Right lung (tissue), 10 donors: ENCODE measurements at places on chromosomes 6 and 20.

DNA sequence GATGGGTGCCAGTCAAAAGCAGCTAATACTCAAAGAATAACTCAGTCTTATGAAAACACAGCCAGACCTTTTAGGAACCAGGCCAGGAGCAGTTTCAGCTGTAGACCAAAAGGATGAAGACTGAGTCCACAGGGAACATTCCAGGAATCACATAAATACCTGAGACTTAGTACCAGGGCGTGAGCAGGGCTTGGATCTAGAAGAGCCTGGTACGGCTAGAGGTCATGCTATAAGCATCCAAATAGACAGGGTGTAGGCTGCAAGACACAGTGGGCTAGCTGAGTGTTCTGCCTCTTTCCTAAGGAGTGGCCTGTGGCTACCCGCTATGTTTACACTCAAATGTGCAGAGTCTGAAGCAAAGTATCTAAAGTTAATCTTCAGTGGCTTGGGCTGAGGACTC lies 29.5 kb upstream of the LRRC1 start:
- no peak for DNase-seq

- DNase-seq = peak; percentile 21
Measured at GRCh38 chr6:145813285-145814034, 1.1 kb downstream of the FBXO30 start.

- DNase-seq = no peak
Measured at GRCh38 chr6:40918040-40918651, 120.9 kb downstream of the UNC5CL start.

DNA sequence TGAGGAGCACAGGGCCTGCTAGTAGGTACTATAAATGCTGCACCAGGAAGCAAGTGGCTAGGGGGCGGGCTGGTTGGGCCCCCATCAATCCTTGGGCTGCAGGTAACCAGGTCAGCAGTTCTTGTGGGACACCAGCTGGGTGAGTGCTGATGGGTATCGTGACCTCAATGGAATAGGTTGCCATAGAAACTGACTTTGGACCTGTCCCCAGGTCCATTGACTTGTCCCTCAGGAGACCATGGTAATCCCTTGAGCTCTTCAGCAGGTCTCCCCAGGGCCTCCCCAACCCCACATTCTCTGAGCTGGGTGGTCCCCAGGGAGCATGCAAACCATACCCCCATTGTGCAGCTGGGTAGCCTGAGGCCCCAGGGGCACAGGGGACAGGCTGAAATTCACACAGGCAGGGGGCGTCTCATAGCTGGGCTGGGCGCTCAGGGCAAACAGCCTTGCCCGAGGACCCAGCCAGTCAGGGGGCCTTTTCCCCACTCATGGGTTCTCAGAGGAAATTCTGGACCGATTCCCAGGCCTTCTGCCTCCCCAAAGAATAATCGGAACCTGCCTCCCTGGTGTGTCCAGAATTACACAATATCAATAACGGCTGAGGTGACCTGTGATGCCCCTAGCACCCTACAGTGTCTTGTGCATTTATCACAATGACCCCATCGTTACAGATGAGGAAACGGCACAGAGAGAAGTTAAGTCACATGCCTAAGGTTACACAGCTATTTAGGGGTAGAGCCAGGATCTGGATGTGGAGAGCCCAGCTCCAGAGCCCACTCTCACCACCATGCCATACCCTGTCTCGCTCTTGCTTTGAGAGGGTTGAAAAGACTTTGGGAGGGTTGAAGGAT lies 35.9 kb downstream of the SRC start:
- DNase-seq = no peak

DNA sequence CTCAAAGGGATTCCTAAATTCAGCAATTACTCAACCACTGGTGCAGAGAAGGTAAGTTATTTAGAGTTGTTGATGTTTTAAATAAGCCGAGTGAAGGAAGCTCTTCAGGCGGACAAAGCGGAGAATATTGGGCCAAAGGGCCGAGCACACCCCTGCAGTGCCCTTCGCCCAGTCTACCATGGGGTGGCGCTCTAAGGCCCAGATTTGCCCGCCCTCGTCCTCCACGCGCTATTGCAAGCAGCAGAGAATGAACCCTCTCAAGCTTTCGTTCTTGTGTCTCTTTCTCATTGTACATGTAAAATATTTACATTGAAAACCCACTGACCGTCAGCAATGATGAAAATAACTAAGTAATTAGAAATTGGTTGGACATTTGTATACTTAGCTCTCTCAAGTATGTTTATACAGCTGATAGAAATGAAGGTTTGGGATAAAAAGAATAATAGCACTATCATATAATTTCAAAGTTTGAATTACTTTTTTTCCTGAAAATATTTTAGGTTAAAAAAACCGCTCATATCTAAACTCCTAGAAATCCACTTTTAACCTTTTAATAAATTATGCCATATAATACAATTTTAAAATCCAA lies 195.0 kb upstream of the CEP162 start:
- peak; percentile 40 for DNase-seq

DNA sequence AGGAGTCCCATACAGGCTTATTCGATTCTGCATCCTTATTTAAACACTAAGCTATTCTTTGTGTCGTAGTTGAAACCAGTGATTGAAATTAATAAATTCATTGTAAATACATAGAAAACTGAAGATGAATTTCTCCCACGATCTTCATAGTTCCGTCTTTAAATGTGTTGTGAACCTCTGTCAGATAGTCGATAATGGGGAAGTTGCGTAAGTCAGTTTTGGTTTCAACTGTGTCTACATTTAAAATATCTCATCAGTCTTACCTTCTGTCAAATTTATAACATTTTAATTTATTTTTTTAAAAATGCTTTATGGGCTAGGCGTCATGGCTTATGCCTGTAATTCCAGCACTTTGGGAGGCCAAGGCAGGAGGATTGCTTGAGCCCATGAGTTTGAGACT lies 12.7 kb downstream of the STX11 start:
- DNase-seq = no peak

DNA sequence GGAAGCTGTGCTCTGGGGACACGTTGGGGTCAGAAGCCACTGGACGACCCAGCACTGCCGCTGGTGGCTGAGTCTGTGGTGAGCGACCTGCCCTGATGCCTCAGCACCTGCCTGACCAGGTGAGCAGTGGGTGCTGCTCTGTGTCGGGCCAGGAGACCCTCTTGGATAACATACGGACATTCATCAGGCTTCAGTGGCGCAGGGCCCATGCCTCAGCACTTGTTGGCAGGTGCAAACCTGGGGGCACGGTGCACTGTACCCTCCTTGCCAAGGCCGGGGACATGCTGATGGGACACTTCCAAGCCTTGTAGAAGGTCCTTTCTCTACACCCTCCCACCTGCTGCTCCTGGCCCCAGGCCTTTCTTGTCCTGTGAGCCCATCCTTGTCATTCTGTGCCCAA lies 34.1 kb downstream of the MYT1 start:
- DNase-seq = no peak

GRCh38 chr20:46120136-46120535 lies 2.0 kb downstream of the CD40 start:
- DNase-seq = no peak

GRCh38 chr6:33665957-33666356 lies 44.8 kb downstream of the ITPR3 start:
- no peak for DNase-seq

DNA sequence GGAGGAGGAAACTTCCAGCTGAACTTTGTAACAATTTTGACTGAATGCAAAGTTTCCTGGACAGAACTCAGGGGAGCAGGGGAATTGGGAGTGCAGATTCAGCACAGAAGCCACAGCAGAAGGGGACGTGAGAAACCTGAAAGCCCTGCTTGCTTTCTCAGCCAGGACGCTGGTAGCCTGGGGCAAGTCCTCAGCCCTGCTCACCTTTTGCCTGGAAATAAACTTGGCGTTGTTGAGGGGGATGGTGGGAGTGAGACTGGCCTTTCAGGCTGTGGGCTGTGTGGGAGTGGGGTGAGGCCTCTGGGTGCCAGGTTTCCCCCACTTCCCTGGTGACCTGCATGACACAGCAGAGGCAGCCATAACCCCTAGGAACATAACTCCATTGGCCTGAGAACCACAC lies 238.1 kb upstream of the HS3ST5 start:
- no peak for DNase-seq

- DNase-seq = peak; percentile 93
Measured at GRCh38 chr20:47019121-47019824, 124.6 kb downstream of the EYA2 start.

DNA sequence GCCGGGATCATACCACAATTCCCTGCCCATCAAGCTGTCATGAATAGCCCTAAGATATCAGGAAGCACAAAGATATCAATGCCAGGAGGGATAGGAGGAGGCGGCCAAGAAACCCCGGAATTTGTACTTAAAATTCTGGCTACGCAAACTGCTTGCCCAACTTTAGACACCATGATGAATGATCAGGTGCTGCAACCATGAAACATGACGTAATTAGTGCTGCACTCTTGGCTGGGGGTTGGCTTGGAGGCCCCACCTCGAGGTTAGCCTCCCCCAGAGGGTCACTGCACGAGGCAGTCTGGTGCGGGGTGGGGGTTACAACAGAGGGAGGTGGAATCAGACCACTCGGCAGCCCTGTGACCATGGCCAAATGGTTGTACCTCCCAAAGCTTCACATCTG lies 8.9 kb downstream of the SIRPA start:
- DNase-seq = no peak

- no peak for DNase-seq
Measured at GRCh38 chr20:32871627-32872160, 13.0 kb downstream of the EFCAB8 start.

DNA sequence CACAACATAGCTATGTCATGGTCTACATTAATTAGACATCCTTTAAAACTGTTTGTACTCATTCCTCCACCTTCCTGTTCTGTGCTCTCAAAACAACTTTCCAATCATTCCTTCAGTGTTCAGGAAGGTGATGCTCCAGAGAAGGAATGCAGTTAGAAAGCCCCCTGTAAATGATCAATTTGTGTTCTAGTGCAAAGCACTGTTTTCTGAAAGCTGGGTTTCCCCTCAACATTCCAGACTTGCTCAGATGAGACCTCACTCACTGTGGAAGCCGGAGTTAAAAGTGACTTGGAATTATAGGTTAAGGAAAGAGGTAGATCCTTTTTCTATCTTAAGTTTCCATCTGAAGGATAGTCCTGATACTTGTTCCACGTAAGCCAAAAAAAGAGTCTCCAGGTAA lies 95.9 kb downstream of the BMP2 start:
- DNase-seq = no peak

DNA sequence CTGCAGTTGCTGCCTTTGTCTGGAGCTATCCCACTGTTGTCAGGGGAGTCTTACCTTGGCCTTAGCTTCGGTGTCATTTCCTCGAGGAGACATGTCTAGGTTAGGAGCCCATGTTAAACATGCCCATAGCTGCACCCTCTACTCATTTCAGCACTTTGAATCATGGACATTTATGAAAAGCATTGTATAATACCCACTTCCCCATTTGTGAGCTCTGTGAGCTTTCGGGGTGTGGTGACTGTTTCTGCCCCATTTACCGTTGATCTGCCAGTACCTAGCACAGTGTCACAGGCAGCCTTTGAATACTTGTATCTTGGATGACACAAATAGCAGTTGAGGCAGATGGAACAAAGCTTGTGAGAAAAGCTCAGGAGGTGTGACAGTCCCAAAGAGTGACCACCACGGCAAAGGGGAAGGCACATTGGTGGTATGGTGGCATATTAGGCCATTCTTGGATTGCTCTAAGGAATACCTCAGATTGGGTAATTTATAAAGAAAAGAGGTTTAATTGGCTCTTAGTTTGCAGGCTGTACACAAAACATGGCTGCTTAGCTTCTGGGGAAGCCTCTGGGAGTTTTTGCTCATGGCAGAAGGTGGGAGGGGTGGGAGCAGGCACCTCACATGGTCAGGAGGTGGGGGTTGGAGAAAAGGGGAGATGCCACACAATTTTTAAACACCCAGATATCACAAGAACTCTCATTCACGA lies 42.0 kb downstream of the JARID2 start:
- no peak for DNase-seq

GRCh38 chr20:8755340-8756118 lies 313.4 kb upstream of the PLCB4 start:
- DNase-seq = no peak

- no peak for DNase-seq
Measured at GRCh38 chr6:166325383-166326042, 16.8 kb downstream of the SFT2D1 start.

GRCh38 chr6:135224037-135224647 lies 43.0 kb downstream of the MYB start:
- no peak for DNase-seq

DNA sequence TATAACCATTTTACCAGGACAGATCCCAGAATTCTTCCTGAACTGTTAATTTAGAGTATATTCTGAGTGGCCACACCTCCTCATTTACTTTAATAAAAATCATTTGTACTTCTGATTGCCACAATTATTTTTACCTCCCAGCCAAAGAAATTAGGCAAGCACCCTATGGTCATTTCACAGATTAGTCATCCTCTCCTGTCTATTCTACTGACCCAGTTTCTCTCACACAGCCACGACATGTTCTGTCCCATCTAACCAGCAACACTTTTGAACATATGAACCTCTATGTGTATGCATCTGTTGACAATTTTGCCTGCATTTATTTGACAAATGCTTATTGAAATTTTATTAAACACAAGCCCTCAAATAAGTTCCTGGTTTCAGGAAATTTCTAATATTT lies 202.6 kb upstream of the STXBP5 start:
- DNase-seq = no peak

DNA sequence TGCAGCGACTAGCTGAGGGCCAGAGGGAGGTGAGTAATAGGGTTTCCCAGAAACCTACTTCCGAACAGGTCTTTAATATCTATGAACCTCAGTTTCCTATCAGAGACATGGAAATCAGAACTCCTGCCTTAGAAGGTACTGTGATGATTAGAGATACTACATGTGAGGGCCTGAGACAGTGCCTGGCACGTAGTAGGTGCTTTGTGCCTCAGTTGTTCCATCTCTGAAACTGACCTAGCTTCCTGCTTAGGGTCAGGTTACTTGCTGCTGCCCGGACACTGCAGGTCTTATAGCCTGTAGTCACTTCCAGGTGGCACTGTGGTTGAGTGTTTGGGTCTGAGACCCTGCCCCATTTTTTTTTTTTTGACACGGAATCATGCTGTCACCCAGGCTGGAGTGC lies 20.9 kb downstream of the RAB44 start:
- DNase-seq = no peak

GRCh38 chr20:24703284-24703610 lies 233.8 kb downstream of the SYNDIG1 start:
- no peak for DNase-seq

- DNase-seq = no peak
Measured at GRCh38 chr6:170165085-170165470, 125.8 kb downstream of the DLL1 start.

DNA sequence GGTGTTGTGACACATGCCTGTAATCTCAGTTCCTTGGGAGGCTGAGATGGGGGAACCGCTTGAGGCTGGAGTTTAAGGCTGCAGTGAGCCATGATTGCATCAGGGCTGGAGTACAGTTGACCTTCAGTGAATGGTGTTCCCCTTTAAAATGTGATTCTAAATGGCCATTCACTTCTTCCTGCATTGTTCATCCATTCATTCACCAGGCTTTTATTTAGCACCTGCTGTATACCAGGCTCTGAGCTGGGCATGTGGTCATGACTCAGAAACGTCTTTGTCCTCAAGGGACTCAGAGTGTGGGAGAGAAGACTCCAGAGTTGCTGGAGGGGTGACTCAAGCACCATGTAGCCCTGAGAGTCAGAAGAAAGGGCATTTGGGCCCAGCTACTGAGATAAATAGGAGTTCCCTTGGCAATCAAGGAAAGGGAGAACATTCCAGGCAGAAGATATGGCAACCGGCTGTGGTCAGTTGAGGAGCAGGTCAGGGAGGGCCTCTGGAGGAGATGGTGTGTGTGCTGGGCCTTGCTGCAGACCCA lies 101.1 kb downstream of the DLGAP4 start:
- DNase-seq = no peak

- no peak for DNase-seq
Measured at GRCh38 chr6:108795814-108796213, 52.4 kb upstream of the ARMC2 start.

- DNase-seq = no peak
Measured at GRCh38 chr20:38373898-38374297, 27.6 kb downstream of the LBP start.
